Mammary epithelial cell (primary cell): ENCODE measurements at places on chromosomes 13 and 19.

DNA sequence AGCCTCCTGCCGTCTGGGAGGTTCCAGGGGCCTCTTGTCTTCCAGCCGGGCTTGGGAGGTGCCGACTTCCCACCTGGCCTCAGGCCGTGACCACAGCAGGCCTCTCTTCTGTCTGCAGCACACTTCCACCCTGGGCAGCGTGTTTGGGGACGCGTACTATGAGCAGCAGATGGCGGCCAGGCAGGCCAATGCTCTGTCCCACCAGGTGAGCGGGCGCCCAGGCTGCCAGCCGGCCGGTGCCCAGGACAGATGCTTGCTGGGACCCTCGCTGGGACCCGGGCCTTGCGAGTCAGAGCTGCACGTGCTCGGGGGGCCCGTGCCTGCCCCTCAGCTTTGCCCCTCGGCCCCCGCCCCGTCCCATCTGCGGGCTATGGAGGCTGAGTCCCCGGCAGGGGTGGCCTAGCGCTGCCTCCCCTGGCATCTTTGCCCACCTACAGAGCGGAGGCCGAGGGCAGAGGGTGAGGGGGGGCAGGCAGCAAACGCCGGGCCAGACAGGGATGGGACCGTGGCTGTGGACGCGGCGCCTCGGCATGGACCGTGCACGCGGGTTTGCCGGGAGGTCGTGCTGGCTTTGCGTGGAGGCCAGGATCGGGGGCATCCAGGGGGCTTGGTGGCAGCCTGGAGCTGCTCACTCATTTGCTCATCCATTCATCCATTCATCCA lies 16.2 kb downstream of the COMP start:
- DNase-seq, result no peak

DNA sequence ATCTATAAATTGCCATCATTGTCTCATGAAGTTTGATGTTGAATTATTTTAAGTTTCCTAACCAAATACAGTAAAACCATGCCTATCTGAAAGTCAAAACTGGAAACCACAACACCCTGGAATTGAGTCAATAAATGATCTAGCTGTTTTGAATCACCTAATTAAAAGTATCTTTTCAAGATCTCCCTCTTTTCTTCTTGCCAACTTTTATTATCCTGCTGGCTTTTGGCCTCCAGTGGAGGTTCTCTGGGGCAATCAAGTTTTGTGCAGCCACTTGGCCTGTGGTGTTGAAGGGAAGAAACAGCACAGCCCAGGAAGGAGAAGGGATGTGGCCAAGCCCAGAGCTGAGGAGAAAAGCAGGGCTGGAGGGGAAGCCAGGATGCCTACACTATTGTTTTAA lies 255.4 kb downstream of the COG6 start:
- peak; percentile 13 for DNase-seq

DNA sequence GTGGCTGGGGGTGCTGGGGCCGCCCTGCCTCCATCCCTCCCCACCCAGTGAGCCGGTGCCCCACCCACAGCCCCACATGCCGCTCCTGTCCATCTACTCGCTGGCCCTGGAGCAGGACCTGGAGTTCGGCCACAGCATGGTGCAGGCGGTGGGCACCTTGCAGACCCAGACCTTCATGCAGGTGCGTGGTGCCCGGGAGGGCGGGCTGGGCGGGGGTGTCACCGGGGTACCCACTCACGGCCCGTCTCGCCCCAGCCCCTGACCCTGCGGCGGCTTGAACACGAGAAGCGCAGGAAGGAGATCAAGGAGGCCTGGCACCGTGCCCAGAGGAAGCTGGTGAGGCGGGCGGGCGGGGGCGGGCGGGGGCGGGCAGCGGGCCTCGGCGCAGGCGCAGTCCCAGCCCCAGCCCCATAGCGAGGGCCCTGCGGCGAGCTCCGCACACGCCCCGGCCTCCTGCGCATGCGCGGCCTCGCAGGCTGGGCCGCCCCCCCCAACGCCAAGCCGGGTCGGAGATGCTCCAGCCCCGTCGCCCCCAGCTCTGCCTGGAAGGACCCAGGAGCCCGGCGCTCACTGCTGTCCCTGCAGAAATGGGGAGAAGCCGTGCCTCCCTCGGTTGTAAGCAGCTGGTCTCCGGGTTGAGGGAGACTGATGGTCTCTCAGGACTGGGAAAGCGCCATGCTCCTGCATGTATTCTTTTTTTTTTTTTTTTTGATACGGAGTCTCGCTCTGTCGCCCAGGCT lies 7.7 kb downstream of the ARHGAP45 start:
- peak; percentile 51 for DNase-seq

GRCh38 chr19:17127671-17128070 lies 52.1 kb downstream of the MYO9B start:
- DNase-seq, result no peak

- DNase-seq, result no peak
Measured at GRCh38 chr13:55245005-55245644, 1895.6 kb upstream of the PRR20A start.

DNA sequence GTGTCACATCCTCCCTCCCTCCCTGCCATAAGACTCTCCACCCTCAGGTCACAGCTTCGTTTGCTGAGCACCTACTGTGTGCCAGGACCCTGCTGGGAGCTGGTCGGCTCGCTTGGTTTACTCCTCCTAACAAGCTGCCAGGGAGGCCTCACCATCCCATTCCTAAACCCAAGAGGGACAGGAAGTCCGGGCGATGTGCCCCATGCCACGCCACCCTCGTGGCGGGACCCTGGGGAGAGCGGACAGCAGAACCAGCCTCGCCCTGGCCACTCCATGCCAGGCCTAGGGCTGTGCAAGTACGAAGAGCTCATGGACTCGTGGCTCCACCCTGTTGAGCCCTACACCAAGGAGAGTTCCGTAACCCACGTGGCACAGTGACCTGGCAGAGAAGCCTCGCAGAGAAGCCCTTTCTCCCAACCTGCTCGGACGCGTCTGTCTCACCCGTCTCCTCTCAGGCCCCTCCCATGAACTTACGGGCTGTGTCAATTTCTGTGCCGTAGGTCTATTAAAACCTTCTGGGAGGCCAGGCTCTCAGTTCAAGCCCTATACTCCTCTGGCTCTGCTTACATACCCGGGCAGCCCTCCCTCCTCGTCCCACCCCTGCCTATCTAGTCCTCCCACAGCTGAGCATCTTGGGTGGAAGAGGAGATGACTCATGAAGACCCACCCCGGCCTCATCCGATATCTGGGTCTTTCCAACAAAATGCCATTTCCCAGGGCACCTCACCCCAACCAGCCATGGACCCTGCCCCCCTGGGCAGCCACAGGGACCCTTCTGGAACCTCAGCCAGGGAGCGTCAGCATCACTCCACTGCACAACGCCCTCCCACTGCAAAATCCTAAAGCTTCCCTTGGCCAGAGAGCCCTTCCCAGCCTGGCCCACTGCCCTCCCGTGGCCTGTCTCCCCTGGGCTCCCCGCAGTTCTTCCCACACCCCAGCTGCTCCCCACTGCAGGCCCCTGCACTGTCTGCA lies 2.6 kb downstream of the UBXN6 start:
- peak; percentile 60 for DNase-seq

DNA sequence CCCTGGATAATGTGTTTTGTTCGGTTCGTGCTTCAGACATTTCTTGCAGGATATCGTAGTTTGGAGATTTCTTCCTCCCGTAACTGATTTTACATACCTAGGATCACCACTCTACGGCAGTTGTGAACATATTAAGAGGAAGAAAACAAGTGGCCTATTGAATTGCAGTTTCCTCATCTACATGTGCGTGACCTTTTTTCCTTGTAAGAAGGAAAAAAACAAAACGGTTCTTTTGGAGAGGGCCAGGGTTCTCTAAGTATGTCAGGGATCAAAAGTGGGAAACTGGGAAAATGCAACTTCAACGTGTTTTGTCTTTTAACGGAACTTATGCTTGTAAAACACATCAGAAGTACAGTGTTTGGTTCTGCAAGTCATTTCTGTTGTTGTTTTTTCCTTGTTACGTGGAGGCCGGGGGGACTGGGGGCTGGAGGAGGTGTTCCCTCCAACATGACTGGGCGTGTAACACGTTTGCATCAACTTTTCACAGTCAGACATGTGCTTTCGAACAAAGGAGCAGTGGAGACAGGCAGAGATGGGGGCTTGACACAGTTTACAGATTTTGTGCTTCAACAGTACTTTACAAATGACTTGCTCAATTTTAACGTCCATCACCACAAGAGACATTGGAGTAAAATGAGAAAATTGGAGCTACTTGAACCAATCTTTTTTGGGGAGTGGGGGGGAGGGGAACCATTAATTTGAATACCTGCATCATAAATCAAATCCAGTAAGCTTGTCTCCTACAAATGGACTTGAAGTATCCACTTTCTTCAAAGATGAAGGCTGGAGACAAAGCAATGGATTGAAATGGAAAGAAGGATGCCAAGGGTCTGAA lies 3.8 kb downstream of the ZC3H4 start:
- peak; percentile 50 for DNase-seq

GRCh38 chr19:2982983-2983350 lies 5.6 kb downstream of the TLE6 start:
- DNase-seq, result peak; percentile 50

DNA sequence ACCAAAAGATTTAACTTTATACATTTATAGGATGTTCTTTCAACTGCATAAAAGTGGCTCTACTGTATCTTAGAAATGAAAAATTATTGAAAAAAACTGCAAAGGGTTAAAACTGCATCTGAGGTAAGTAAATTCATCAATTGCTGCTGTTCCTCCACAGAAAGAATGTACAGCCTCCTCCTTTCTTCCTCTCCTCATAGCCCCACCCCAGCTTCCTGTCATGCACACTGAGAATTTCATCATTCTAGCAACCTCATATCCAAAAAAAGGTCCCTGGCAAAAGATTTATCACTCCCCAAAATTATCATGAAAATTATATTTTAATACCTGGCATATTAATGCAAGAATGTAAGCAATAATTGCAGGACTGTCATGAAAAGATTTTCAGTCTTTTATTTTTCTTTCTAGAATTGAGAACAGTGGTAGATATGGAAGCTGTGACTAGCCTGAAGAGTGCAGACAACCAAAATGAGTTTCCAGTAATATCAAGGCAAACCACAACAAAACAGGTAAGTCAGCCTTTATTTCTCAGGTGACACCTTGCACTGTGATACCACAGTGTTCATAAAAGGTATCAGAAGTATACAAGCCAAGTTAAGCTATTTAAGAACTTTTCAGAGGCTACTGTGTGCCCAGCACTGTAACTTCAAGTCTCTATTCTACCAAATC lies 110.8 kb downstream of the SUCLA2 start:
- DNase-seq, result no peak

DNA sequence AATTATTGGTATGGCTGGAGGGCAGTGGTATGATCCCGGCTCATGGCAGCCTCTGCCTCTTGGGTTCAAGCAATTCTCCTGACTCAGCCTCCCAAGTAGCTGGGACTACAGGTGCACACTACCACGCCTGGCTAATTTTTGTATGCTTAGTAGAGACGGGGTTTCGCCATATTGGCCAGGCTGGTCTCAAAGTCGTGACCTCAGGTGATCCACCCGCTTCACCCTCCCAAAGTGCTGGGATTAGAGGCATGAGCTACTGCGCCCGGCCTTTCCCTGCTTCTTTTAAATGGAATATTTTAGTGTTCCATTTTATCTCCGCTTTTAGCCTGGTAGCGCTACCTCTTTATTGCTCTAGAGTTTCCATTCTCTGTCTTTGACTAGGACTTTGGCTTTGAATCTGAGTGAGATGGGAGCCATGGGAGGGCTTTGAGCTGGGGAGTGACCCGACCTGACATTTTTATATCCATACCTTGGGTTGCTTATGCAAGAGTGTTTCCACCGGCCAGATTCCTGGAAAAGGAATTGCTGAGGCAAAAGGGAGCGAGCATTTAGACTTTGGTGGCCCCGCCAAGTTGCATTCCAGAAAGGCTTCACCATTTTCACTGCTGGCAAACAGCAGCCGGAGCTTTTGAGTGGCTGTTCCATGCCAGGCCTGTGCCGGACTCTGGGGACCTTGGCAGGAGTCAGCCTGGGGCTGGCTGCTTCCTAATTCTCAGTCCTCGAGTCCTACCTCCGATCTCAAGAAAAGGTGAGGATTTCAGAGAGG lies 22.9 kb downstream of the BICRA start:
- no peak for DNase-seq

DNA sequence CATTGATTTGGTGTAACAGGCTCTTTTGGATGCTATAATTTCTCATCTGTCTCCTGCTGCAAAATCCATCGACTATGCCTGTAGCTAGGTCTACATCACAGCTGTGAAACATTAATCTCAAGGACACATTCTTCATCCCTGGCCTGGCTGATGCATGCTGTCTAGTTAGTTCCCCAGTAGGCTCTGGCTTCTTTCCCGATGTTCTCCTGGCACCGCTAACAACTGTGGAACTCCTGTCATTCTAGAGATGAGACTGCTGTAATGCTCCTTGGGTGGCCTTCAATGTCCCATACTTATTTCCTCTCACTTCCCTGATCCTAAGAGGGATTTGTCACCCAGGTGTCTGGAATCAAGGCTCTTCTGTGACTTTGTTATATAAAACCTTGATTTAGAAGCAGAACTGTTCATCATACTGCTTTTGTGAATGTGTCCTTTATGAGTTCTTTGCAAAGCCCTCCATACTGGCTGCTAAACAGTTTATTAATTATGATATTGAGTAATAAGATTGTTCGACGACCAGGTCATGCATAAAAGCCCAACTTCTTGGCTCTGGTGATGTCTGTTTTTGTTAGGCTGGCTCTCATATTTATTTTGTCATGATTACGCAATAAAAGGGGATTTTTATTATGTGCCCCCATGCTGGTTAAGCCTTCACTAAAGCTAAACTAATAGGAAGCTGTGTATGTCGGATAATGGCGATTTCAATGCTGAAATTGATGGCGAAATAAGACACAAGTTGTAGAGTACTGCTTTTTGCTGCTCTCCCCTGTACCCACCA lies 227.5 kb downstream of the DCT start:
- no peak for DNase-seq

- DNase-seq, result no peak
Measured at GRCh38 chr13:53200075-53200474, 171.5 kb downstream of the OLFM4 start.

DNA sequence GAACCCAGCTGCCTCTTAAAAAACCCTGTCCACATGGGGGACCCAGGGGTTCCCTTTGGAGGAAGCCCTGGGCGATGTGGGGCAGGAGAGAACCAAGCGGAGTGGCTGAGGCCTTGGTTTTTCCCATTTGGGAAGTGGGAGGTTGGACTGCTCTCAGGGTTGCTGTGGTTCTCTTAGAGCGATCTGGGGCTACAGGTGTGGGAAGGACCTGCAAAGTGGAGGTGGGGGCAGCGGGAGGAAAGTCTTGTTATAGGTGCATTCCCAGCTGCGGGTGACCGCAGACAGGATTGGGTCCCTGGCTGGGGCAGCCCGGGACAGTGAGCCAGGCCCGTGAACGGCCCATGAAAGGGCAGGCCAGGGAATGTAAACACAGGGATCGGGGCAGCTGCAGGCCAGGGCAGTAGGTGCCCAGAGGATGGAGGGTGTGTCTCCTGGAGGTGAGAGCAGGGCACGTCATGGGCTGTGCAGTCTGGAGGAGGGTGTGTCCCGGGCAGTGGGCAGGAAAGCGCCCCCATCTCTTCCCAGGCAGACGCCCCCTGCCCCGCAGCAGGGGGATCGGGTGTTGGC lies 814 bp downstream of the SLC25A23 start:
- no peak for DNase-seq

GRCh38 chr19:35246466-35247092 lies 2.2 kb upstream of the LSR start:
- DNase-seq, result no peak

DNA sequence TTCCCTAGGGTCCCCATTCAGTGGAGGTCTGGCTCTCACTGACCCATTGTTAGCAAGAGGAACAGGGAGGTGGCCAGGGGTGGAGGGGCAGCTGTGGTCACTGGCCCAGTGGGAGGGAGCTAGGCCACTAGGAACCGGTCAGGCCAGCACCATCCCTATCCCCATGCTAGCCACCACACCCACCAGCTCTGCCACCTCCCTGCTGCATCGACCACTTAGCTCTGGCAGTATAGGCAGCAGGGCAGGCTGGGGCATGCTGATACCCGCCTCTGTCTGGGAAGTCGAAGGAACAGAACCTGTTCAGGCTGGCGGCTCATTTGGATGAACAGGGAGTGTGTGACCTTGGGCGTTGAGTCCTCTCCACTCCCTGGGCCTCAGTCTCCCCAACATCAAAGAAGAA lies 4.7 kb downstream of the PPP1R13L start:
- peak; percentile 94 for DNase-seq
